Activated CD4-positive, alpha-beta T cell treated with anti-CD3 and anti-CD28 coated beads, Interleukin-2, amount 10 ng/mL, durations not matched to agents 24 days and 14 days (primary cell): ENCODE measurements at places on chromosomes 7 and 10. TPM values are rescaled to one million over a fixed set of nuclear protein-coding genes. Genes with fewer than 3 reads are reported as not detected.

- H3K27ac ChIP-seq = no peak overlapping the region
- H3K36me3 ChIP-seq = no peaks in the 10 kb centered on the region
- H3K27me3 ChIP-seq = peaks cover 43% of the 10 kb centered on the region
- no peaks in the 10 kb centered on the region for H3K4me1 ChIP-seq
- no peak for DNase-seq
- H3K4me3 ChIP-seq = no peak overlapping the region
These were observed 567 bp upstream of the EPO start for GRCh38 chr7:100719523-100720278.

GRCh38 chr10:128537834-128538330 is 411.7 kb upstream of the MKI67 start:
- H3K4me3 ChIP-seq = no peak overlapping the region
- no peak overlapping the region for H3K27ac ChIP-seq
- no peak for DNase-seq
- peaks cover 51% of the 10 kb centered on the region for H3K27me3 ChIP-seq
- no peaks in the 10 kb centered on the region for H3K36me3 ChIP-seq

DNA sequence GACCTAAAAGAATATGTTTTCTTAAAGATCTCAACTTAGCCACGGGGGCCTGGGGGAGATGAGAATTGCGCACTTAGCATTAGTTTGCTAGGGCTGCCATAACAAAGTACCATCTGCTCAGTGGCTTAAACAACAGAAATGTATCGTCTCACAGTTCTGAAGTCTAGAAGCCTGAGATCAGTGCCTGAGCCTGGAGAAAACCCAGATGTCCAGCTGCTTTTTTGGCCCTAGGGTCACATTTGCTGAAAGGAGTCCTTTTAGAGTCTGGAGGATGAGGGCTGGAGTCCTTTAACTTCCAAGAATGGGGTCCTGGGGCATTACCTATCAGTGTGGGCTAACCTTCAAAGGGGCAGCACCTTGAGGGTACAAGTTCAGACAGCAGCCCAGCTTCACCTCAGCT is 48.2 kb downstream of the SMURF1 start:
- peaks cover 3% of the 10 kb centered on the region for H3K4me1 ChIP-seq
- peaks cover 18% of the 10 kb centered on the region for H3K36me3 ChIP-seq
- no peaks in the 10 kb centered on the region for H3K27me3 ChIP-seq
- no peak for DNase-seq
- no peak overlapping the region for H3K27ac ChIP-seq

DNA sequence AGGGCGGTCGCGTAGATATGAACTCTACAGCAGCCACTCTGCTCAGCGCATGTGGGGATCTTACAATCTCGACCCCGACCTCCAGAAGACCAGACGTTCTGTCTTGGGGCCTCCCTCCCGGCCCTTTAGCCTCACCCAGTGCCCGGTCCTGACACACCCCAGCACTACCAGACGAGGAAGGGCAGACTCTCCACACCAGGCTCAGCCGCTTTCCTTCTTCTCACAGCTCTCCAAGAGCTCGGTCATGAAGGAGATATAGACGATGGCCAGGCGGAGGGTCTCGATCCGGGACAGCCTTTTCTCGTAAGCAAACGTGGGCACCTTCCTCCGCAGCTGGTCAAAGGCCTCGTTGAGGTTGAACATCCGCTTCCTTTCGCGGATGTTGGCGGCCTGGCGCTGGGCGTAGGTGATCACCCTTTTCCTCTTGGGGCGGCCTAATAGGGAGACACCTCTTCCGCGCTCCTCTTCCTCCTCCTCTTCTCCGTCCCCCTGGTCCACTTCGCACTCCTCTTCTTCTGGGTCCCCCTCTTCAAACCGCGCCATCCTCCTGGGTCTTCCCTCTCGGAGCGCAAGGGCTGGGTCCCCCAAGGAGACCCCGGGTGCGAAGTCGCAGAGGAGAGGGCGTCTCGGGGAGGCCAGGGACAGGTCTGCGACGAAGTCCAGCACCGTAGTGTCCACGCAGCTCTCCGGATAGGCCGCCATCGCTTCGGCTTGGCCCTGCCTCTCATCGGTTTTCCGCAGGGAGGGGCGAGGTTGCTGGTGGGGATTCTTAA is at the start of gene FERD3L:
Gene FERD3L, minus strand, starts transcription at position 761 of the 773 bp plus-strand sequence. Its CDS starts 59 bp downstream, at position 702.
- H3K27ac ChIP-seq = no peak within 1 kb of the TSS
- no peaks in the 10 kb centered on the region for H3K4me1 ChIP-seq
- H3K4me3 ChIP-seq = no peak within 1 kb of the TSS
- peaks cover 38% of the 10 kb centered on the region for H3K27me3 ChIP-seq
- DNase-seq = no peak
- H3K36me3 ChIP-seq = no peaks in the 10 kb centered on the region

- no peaks in the 10 kb centered on the region for H3K4me1 ChIP-seq
- no peak overlapping the region for H3K27ac ChIP-seq
- H3K36me3 ChIP-seq = no peaks in the 10 kb centered on the region
- no peaks in the 10 kb centered on the region for H3K27me3 ChIP-seq
These were observed 37.2 kb downstream of the CLEC2L start for GRCh38 chr7:139560678-139561077.

DNA sequence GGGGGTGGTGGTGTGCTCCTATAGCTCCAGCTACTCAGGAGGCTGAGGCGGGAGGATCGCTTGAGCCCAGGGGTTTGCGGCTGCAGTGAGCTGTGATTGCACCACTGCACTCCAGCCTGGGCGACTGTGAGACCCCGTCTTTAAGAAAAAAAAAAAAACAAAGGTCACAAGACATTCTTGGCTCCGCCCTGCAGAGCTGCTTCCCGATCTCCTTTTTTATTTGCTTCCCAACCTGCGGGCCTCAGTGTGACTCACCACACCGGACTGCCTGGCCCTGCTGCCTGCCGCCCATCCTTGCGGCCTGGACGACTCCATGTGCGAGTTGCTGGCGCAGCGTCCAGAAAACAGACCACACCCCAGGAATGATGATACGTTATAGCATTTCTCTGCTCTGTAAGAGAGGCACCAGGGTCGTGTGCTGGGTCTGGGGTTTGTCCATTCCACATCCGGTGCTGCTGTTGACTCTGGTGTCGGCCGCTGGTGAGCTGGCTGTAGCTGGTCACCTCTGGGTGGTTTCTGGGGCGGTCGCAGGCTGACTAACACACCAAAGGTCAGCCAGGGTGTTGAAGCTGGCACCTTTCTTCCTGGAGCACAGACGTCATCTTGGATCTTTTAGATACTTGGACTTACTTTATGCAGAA is 123.6 kb downstream of the TCF7L2 start:
- no peak overlapping the region for H3K27ac ChIP-seq
- no peaks in the 10 kb centered on the region for H3K4me1 ChIP-seq
- no peaks in the 10 kb centered on the region for H3K36me3 ChIP-seq

- DNase-seq = no peak
- H3K27ac ChIP-seq = no peak overlapping the region
- H3K4me1 ChIP-seq = peaks cover 13% of the 10 kb centered on the region
- no peak overlapping the region for H3K4me3 ChIP-seq
These were observed 9.5 kb upstream of the IDI2 start for GRCh38 chr10:1035201-1035600.

DNA sequence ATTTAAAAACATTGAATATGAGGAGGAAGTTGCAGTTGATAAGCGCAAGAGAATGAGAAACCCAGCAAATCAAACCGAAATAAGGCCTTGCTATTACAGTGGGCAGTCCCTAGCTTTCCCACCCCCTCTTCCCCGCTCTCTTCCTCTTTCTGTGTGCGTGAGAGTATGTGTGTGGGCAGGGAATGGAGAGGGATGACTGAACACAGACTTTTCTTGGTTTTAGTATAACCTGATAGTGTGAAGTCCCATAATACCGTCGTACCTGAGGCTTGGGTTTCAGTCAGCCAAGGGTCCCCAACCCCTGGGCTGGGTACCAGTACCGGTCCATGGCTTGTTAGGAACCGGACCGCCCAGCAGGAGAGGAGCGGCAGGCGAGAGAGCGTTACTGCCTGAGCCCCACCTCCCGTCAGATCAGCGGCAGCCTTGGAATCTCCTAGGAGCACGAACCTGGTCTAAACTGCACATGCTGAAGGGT is 255.3 kb downstream of the CELF2 start:
- peaks cover 42% of the 10 kb centered on the region for H3K4me1 ChIP-seq
- peak overlapping the region; percentile 77 for H3K27ac ChIP-seq
- no peak overlapping the region for H3K4me3 ChIP-seq
- H3K36me3 ChIP-seq = peaks cover 78% of the 10 kb centered on the region

DNA sequence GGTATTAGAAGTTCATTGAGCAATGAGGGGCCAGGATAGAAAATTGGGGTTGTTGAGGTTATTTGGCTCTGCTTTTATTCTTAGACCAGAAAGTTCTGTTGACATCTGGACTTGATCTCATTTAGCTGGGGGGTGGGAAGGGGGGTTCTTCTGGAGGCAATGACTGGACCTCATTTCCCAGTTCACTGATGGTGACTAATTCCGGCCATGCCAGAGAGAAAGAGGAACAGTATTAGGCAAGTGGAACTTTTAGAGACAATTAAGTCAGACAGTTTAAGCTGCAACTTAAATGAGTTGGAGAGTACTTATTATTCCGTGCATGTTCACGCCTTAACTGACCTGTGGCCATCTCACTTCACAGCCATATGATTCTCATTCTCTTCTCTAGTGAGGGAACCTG is 512.5 kb downstream of the REEP3 start:
- no peaks in the 10 kb centered on the region for H3K4me1 ChIP-seq
- DNase-seq = no peak
- H3K27ac ChIP-seq = no peak overlapping the region
- H3K36me3 ChIP-seq = no peaks in the 10 kb centered on the region
- H3K4me3 ChIP-seq = no peak overlapping the region

DNA sequence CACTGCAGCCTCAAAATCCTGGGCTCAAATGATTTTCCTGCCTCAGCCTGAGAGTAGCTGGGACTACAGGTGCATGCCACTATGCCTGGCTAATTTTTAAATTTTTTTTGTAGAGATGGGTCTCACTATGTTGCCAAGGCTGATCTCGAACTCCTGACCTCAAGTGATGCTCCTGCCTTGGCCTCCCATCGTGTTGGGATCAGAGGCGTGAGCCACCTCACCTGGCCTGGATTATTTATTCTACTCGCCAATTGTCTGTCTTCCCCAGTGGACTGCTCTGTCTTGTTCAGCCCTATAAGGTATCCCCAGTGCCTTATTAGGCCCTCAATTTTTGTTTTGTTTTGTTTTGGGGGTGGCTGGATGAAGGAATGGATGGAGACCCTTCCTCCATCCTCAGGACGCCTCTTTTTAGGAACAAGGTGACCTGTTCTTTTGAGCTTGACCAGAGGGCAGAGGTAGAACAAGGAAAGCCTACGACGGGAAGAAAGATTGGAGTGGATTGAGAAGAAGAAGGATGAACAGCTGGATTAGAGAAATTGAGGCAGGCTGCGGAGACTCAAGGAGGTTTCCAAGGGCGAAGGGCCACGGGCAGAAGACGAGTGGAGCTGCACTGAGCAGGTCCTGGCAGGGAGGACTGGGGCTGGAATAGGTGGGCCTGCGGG is 541 bp upstream of the DENND10 start:
- DNase-seq = no peak
- H3K4me3 ChIP-seq = peak overlapping the region; percentile 77
- peaks cover 2% of the 10 kb centered on the region for H3K27me3 ChIP-seq

GRCh38 chr7:138662991-138663320 is 38.2 kb downstream of the SVOPL start:
- H3K27ac ChIP-seq = no peak overlapping the region
- peaks cover 40% of the 10 kb centered on the region for H3K27me3 ChIP-seq
- H3K36me3 ChIP-seq = no peaks in the 10 kb centered on the region
- peaks cover 9% of the 10 kb centered on the region for H3K4me1 ChIP-seq

DNA sequence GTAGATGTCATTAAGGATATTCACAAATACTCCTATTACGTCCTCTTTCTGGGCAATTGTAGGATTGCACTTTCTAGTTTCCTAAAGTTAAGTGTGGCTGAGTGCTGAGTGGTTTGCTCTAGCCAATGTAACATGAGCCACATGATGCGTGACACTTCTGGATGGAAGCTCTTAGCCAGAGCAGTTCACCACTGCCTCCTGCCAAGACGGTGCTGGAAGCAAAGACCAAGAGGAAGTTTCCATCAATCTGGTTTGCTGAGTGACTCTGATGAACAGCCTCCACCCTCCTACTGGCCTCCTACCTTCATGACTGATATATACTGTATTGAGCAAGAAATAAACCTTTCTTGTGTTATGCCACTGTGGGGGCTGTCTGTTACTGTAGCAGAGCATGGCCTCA is 318.1 kb downstream of the KCNMA1 start:
- H3K4me1 ChIP-seq = no peaks in the 10 kb centered on the region
- no peak overlapping the region for H3K4me3 ChIP-seq
- no peaks in the 10 kb centered on the region for H3K27me3 ChIP-seq

The SLC18A3 gene
- not detected in 2 replicates for total RNA-seq

The PRKCQ gene
- 36.0 TPM in 2 replicates for total RNA-seq

The HOXA1 gene
- 0.09 and 0.16 TPM in 2 replicates for total RNA-seq

The BICC1 gene
- total RNA-seq = not detected in 2 replicates

The KLF14 gene
- not detected in 2 replicates for total RNA-seq

The NKX2-3 gene
- not detected in 2 replicates for total RNA-seq

The OGDHL gene
- 0.89 and 0.97 TPM in 2 replicates for total RNA-seq
